ENCODE measurements at places on chromosomes 5 and 9.

DNA sequence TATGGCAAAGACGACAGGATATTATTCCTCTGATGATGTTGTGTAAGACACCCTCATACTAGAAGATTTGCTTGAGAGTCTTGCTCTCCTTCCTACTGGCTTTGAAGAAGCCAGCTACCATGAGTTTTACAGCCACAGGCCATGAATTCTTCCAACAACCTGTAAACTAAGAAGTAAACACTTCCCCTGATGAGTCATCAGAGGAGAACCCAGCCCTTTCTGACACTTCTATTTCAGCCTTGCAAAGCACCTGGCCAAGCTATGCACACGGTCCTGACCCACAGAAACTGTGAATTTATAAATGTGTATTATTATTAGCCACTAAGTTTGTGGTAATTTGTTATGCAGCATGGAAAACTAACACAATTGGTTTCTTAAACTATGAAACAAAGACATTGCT, 288.8 kb upstream of the ADAMTSL1 start:
- no peak for DNase-seq

GRCh38 chr5:10861423-10861790, 100.4 kb upstream of the DAP start:
- no peak for DNase-seq

DNA sequence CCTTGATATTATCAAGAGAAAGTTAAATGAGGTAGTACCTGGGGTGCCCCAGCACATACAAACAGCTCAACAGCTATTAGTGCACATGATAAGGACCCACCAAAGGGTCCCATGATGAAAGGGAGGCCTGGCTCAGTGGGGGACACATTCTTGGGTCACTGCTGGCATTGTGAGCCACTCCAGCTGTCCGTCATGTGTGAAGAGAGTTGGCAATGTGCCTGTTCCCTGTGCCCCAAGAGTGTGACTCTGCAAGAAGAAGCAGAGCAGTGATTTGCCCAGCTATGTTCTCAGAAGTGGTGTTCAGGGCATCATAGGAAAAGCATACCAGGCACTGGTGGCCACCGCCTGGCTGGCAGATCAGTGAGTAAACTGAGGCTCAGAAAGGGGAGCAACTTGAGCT, 37.1 kb upstream of the TDRD7 start:
- DNase-seq, result no peak

- no peak for DNase-seq
Measured at GRCh38 chr5:108375768-108376167, 6.1 kb downstream of the FBXL17 start.

DNA sequence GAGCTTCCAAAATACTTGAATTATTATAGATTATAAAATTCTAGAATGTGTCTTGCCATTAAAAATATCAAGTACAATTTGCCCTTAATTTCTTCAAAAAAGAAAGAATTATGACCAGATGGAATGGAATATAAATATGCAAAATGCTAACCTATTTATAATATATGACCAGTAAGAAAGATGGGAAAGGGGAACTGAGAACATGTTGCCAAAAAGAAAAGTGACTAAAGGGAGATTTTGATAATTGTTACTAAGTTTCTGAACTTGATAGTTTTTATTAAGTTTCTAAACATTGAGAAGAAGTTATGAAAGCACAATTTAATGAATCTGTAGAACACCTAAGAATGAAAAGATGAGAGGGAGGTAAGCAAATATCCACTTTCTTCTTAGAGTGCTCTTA, 188.4 kb upstream of the NR4A3 start:
- no peak for DNase-seq

GRCh38 chr5:136769093-136769492, 403.7 kb upstream of the TRPC7 start:
- no peak for DNase-seq

GRCh38 chr5:115979201-115980041, 17.1 kb downstream of the LVRN start:
- no peak for DNase-seq

GRCh38 chr5:180380441-180380840, 27.3 kb upstream of the GFPT2 start:
- DNase-seq, result no peak

DNA sequence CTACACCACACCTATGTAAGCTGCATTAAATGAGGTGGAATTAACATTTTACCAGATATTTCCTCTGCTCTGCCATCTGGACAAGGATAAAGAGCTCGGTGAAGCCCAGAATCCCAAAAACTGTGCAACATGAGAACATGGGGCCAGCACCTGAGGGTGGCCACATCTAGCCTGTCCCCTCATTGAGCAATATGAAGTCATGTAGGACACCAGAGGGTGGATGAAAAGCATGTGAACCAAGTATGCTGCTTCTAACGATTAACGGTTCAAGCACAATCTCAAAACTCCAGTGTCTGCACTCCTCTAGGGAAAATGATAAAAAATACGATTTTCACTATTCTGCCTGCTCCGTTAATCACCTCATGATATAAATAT, 545.8 kb downstream of the EBF1 start:
- DNase-seq, result no peak

Measured in retinal pigment epithelial cell (primary cell).